ENCODE measurements at places on chromosomes 12 and 14.

DNA sequence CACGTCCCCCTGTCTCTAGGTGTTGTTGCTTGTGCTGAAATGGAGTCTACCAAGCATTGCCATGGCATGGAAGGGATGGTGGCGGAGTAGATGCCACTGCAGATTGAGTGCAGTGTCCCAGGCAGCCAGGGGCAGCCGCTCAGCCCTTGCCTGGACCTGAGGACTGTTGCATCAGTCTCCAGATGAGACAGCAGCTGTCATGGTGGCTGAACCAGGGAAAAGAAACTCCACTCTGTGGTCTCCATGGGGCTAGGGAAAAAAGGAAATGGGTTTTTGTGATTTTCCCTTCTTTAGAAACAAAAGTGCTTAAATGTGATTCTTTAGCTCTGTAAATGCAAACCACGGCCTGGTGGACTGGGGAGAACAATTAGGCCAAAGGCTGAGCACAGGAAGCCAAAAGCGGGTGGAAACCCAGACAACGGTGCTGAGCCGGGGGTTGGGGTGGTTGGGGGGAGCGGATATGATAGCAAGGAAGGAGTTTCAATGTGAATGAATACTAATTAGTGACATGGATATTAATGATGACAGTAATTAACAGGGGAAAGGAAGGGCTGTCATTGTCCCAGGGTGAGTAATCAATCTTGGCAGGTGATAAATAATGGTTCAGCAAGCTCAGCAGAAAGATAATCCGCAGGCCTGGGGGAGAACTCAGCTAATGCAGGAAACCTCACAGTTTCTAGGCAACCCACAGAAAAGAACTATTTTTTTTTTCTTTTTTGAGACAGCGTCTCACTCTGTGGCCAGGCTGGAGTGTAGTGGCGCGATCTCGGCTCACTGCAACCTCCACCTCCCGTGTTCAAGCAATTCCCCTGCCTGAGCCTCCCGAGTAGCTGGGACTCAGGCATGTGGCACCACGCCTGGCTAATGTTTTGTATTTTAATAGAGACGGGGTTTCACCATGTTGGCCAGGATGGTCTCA is 442.6 kb downstream of the DPF3 start:
- DNase-seq, result peak; percentile 68

DNA sequence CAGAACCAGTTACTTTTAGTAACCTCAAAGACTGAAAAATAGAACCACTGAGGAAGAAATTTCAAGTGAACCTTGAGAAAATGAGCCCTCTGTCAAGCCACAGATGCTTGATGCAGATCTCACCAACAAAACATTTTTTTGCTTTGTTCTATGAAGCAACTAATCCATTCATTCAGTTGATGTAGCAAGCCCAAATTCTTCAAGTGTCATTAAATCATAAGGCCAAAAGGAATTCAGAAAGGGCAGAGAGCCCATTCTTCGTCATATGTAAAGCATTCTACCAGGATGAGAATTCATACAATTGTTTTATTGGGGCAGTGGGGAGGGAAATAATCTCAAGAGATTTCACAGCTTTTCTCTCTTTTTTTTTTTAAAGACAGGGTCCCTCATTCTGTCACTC is 218.0 kb upstream of the RGS6 start:
- DNase-seq, result no peak

GRCh38 chr14:58639842-58640484 is 2.2 kb downstream of the DACT1 start:
- no peak for DNase-seq

- no peak for DNase-seq
These were observed 83.2 kb downstream of the ITPR2 start for GRCh38 chr12:26749781-26750180.

GRCh38 chr14:101755591-101756324 is 5.8 kb upstream of the PPP2R5C start:
- DNase-seq, result no peak

- DNase-seq, result no peak
These were observed 13.0 kb upstream of the DIABLO start for GRCh38 chr12:122238861-122239260.

DNA sequence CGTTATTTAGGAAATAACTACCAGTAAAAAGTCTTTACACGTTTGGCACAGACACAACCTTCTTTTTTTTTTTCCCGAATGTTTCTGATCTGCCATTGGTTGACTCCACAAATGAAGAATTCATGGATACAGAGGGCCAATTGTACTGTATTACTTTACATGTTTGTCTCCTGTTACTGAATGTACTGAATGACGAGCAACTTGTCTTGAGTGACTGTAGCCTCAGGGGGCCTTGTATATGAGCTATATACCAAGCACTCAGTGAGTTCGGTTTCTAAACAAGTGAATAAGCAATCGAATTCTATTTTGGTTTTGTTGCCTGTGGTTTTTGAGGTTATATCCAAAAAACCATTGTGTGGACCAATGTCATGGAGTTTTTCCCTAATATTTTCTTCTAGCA is 480.0 kb upstream of the SYT1 start:
- no peak for DNase-seq

- DNase-seq, result no peak
These were observed 17.9 kb upstream of the IL22 start for GRCh38 chr12:68271346-68271745.

DNA sequence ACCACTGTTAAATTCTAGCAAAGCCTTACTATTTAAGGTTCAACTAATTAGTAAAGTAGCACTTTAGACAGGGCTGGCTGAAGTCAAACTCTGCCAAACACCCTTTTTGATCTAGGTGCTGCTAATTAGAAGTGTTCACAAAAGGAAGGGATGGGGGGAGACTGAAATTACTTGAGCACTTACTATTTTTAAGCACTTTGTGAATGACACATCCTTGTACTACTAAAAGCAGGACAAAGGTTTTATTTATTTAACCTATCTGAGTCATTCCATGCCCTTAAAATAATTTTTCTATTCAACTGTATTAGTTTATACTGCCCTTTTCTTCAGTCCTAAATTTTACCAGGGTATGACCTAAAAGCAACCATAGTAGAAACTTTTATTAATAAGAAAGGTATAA is 20.1 kb downstream of the MBIP start:
- DNase-seq, result no peak

DNA sequence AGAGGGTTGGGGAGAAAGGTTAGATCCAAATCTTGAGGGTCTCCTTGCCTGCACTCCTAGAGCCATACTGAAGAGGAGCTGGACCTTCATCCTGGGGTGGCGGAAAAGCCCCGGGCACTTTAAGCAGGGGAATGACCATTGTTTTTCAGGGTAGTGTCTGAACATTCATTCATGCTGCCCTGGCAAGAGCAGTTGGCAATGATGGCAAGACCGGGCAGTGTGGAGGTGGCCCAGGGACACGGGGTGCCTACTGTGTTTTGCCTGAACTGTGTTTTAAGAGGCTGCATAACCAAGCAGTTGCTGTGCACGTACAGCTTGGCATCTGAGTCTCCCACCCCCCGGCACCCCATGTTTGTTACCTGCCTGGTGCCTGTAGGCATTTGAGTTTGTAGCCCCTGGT is 14.7 kb downstream of the TPCN1 start:
- DNase-seq, result no peak

GRCh38 chr14:65387628-65388027 is 24.9 kb upstream of the FUT8 start:
- no peak for DNase-seq

GRCh38 chr12:121781998-121782979 is 11.2 kb downstream of the RHOF start:
- no peak for DNase-seq

GRCh38 chr14:23360496-23360895 is 4.5 kb downstream of the EFS start:
- no peak for DNase-seq

GRCh38 chr14:105143451-105144025 is 25.0 kb downstream of the JAG2 start:
- DNase-seq, result no peak

DNA sequence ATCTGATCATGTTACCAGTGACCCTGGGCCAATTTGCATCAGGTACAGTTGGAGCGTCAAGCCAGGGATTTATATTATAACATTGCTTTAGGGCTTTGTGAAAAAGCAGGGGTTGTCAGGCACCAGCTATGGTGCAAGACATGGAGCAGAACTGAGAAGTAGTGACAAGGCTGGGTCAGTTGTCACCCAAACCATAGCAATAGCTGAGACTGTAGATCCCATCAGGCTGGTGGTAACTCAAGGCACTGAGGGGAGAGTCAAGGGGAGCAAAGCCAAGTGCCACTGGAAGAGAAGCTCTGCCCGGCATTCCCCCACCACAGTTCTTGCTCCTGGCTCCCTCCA is 16.9 kb downstream of the BCL2L14 start:
- DNase-seq, result no peak

- DNase-seq, result no peak
These were observed 78.6 kb upstream of the TBX3 start for GRCh38 chr12:114762490-114763110.

GRCh38 chr14:23430016-23430722 is 5.3 kb downstream of the MYH7 start:
- no peak for DNase-seq

- no peak for DNase-seq
These were observed 245.4 kb upstream of the DIO3 start for GRCh38 chr14:101315802-101316296.

DNA sequence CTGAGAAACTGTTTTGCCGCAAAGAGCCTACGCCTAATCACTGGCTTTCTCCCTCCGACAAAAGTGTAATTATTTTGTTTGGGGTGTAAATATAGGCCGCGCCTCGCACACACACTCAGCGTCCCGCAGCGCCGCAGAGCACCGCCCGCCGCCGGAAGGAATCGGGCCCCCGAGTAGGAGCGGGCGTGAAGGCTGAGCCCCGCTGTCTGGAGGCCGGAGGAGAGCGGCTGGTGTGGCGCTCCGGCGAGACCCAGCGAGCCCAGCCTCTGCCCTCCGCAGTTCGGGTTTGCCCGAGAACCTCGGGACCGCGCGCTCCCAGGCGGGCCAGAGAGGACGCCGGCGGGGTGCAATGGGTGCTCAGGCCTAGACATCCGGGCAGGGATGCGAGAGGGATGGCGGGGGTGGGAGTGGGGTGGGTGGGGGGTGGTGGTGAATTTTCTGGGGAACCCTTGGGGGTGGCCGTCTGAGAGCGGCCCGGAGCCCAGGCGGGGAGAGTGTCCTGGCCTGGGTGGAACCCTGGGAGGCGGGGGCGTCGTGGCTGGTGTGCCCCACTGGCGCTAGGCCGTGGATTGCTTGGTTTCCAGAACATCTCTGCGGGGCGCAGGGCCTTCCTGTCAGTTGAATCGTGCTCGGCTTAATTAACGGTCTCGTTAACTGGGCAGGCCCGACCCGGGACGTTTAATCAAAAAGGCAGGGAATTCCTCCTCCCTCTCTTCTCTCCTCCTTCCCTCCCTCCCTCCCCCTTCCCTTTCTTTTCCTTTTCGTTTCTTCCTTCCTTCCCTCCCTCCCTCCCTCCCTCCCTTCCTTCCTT is 4.7 kb upstream of the LHX5 start:
- no peak for DNase-seq

- no peak for DNase-seq
These were observed 14.0 kb downstream of the SAMD4A start for GRCh38 chr14:54580933-54581332.

GRCh38 chr12:109804820-109805761 is 28.1 kb downstream of the TRPV4 start:
- peak; percentile 72 for DNase-seq

DNA sequence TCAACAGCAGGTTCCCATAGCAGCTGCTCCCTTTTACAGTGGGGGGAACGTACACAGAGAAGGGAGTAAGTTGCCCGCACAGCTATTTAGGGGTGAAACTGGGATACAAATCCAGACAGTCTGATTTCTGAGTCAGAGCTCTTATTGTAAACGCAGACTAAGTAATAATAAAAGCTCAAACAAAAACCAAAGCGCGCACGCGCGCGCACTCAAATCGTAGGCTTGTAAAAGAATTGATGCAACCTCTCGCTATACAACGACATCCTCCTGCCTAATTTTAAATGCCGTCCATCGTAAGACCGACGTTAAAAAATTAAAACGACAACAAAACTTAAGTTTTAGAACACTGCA is 747 bp upstream of the DACT1 start:
- DNase-seq, result no peak

- no peak for DNase-seq
These were observed 10.7 kb upstream of the FRS2 start for GRCh38 chr12:69459477-69459876.
